HS-5 (cell line): ENCODE measurements at places on chromosomes 11 and 22.

- no peak for DNase-seq
Measured at GRCh38 chr11:130787092-130787616, 129.1 kb downstream of the SNX19 start.

- peak; percentile 63 for DNase-seq
Measured at GRCh38 chr22:41822317-41823057, 10.4 kb upstream of the SREBF2 start.

DNA sequence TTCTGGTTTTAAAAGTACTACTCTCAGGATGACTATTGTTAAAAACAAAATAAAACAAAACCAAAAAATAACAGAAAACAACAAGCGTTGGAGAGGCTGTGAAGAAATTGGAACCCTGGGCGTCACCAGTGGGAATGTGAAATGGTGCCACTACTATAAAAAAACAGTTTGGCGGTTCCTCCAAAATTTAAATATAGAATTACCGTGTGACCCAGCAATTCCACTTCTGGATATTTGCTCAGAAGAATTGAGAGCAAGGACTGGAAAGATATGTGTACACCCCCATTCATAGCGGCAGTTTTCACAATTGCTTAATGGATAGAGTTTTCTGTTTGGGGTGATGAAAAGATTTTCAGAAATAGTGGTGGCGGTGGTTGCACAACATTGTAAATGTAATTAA lies 8.6 kb downstream of the APOA4 start:
- DNase-seq, result no peak

DNA sequence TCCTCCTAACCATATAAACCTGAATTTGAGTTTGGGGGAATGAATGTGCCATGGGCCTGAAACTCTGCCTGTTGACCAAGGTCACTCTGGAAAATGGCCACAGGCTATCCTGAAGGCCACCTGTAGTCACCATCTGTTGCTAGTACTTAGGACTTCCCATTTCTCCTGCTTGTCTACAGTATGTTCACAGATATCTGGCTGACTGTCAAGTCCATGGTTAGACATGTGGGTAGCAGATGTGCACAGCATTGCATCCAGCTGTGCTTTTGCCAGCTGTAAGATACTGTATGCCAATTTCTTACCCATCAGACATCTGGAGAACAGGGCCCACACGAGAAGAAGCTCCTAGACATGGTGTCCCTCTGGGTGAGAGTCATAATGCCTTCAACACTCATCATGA lies 475.4 kb downstream of the INSC start:
- no peak for DNase-seq

DNA sequence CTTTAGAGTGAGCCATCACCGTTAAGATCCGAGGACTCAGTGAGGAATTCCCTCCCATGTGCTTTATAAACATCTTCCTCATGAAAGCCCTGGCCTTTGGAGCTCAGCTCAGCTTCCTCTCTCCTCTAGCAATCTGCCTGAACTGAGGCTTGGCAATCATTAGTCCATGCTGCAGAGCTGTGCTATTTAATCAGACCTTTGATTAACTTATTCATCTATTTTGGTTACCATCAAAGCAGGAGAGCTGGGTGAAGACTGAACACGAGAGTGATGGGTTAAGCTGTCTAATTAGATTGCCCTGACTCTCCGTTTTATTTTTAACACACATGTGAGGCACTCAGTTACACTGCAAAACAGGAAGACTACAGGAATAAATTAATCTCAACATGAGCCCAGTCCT lies 351.3 kb downstream of the LARGE1 start:
- DNase-seq, result no peak

DNA sequence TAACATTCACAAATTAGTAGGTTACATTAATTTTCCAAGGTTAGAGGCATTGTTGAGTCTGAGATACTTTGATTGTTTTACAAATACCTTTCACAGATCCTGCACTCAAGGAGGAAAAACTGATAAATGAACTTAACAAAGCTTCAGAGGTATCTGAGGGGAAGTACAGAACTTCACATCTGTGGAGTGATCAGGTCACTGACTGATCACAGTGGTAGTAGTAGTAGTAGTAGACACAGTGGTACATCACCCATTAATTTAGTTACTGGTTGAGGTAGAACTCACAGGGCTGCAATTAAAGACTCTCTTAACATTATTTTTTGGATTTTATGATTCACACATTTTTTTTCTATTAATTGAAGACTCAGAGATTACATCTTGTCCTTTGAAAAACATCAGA lies 56.7 kb downstream of the DCUN1D5 start:
- DNase-seq, result no peak

DNA sequence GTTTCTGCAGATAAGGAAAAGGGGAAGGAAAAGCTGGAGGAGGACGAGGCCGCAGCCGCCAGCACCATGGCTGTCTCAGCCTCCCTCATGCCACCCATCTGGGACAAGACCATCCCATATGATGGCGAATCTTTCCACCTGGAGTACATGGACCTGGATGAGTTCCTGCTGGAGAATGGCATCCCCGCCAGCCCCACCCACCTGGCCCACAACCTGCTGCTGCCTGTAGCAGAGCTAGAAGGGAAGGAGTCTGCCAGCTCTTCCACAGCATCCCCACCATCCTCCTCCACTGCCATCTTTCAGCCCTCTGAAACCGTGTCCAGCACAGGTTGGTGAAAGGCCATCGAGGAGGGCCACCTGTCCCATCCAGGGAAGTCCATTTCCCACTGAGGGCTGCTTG lies 5.6 kb downstream of the TEF start:
- DNase-seq, result no peak

DNA sequence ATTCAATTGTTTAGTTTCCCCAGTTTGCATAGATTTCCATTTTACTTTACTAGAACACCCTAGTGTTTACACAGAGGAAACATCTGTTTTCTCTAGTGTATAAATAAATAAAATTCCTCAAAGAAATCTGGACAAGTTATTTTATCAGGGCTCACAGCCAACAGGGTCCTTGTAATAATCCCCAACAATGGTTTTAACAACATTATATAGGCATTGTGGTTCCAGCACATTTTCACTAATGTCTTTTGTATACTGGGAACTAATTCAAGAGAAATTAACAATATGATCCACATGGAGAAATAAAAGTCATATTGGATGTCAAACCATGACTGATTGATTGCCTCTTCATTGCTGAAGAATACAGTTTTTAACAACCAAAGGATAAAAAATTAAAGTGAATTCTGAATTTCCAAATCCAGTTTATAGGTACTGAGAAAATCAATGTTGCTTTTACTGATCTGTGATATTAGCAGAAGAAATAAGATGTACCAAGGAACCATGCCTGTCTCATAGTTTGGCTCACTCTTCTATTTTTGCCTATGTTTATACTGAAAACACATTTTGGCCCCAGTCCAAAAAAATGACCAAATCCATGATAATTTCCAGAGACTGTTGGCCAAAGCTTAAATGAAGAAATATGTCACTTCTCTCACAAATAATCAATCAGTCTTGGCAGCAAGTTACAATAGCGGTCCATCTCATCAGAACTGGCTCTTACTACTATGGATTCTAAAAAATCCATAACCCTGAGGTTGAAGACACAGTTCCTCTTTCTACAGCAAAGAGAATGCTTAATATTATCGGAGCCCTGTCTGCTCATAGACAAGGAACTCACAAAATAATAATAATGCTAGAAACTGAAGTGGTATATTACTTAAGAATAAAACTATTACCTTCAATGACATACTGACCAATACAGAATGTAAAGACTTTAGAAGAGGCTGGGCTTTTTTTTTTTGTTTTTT lies 1.4 kb upstream of the MS4A13 start:
- DNase-seq, result no peak

DNA sequence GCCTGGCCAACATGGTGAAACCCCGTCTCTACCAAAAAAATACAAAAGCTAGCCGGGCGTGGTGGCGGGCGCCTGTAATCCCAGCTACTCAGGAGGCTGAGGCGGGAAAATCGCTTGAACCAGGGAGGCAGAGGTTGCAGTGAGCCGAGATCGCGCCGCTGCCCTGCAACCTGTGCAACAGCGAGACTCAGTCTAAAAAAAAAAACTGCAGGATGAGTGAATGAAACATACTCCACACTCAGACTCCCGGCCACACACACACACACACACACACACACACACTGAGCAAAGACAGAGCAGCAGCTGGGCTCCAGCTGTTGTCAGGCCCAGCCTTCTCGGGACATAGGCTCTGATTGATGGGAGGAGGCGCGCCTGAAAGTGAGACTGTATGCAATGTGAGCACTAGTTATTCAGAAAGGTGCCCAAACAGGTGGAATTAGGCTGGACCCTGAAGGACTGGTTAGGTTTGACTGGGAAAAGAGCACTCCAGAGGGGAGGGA lies 1.5 kb upstream of the PLEKHA7 start:
- no peak for DNase-seq

DNA sequence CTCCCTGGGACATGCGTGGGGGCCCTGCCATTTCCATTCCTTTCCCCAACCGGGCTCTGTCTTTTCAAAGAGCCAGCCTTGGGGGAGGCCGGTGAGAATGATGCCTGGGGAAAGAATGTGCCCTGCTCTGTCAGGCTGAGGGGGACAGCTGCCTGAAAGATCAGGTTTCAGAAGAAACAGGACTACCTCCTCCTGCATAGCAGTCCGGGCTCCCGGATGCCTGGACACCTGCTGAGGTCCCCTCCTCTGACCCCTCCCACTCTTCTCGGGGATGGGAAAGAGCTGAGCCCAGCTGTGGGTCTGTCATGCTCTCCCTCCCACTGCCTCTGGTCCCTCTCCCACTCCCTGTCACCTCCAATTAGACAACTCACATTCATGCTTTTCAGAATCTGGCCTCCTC lies 41.8 kb upstream of the CDON start:
- no peak for DNase-seq

DNA sequence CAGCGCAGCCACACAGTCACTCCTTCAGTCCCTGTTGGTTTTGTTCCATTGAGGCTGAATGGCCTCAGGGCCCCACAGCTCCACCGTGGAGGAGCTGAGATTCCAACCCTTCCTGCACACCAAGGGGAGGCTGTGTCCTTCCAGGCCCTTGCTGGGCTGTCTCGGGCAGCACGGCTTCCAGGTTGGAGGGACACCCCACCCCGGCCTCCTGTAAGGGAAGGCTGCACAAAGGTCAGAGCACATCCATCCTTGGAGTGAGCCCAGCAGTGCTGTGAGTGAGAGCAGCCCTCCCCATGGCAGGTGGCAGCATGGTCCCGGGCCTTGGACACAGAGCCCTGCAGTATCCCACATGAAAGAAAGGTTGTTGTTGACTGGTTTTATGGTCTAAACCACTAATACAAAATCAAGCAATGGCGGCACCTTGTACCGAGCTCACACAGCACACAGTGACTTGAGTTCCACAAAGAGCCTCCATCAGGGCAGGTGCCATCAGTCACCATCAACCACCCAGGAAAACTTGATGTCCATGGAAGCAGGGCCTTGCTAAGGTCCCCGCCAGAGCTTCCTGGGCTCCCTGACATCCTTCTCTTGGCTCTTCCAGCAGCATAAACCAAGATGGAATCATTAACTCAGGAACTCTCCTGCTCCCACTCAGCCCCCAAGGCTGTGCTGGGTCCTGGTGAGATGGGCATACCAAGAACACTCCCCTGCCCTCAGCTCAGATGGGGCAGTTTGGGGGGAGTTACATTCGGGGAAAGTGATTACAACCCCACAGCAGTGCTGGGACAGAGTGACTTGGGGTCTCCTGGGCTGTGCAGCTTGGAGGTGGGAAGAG lies 1500.4 kb downstream of the TBC1D22A start:
- DNase-seq, result no peak

GRCh38 chr11:26702406-26702805 lies 19.5 kb downstream of the SLC5A12 start:
- DNase-seq, result no peak

DNA sequence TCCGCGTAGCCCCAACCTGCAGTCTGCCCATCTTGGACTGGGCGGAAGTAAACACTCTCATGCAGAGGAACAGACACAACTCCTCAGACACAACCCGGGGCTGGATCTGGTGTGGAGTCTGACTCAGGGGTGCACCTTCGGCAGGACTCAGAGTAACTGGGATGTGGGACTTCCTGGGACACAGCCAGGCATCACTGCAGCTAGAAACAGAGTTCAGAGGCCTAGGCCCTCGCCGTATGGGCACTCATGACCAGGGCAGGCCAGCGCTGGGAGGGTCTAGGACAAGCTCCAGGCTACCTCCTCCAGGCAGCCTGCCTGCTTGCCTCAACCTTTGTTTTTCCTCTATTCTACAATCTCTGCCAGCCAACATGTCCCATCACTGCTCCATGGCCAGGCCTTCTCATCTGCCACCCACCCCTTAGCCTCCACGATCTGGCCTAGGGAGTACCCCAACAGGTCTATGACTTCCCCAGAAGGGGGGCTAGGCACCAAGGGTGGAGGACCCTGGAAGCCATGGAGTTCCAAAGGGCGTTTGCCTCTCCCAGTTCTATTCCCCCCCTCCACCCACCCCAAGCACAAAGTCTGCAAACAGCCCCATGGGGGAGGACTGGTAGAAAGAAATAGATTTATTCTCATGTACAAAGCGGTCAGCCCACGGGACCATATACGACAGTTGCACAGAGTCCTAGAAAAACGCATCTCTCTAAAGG lies 98.5 kb downstream of the PDE2A start:
- DNase-seq, result no peak

GRCh38 chr11:129460714-129461113 lies 85.1 kb downstream of the BARX2 start:
- DNase-seq, result no peak

DNA sequence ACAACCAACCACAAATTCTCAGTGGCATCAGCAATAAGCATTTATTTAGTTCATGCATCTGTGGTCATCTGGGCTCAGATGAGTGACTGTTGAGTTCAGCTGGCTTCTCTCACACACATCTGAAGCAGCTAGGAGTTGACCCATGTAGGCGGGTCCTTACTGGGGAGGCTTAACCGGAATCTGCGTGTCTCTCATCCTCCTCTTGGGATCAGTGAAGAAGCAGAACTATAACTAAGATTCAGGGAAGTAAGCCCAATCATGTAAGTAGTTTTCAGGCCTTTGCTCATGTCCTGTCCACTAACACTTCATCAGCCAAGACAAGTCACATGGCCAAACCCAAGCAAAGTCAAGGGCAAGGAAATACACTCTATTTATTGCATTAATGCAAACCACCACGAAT lies 236.2 kb downstream of the C11orf87 start:
- no peak for DNase-seq

- peak; percentile 24 for DNase-seq
Measured at GRCh38 chr11:100515087-100515486, 172.0 kb upstream of the ARHGAP42 start.

DNA sequence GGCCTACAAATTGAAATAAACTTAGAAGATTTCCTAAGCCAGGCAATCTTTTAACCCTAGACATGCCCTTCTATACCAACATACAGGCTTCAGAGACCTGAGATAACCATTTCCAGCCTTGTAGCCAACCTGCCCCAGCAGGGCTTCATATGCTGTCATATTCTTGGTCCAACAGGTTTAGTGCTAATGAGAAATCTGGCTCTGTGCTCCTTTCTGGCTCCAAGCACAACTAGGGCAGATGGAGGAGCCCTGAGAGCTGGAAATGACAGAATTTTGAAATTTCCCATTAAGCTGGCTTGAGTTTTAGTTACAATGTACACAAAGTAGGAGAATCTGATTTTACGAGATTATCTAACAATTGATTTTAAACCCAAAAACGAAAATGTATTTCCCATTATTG lies 323.0 kb upstream of the CCDC90B start:
- DNase-seq, result no peak

- no peak for DNase-seq
Measured at GRCh38 chr22:17699696-17700340, 61.3 kb downstream of the BCL2L13 start.
